ENCODE measurements at places on chromosomes 16 and 17. TPM values are rescaled to one million over a fixed set of nuclear protein-coding genes. Genes with fewer than 3 reads are reported as not detected.

EME1 gene
- not detected for total RNA-seq

TBC1D3K gene
- not detected for total RNA-seq

GRCh38 chr16:87003414-87003755 lies 313.8 kb downstream of the C16orf95 start:
- DNase-seq, result no peak

GRCh38 chr16:4266372-4266771 lies 6.5 kb downstream of the TFAP4 start:
- DNase-seq, result no peak

GRCh38 chr17:30840771-30841170 lies 9.0 kb downstream of the ATAD5 start:
- no peak for DNase-seq

All from fibroblast of the aortic adventitia (primary cell).